ENCODE measurements at places on chromosomes 3 and 15.

GRCh38 chr15:91566141-91566540 is 287.4 kb upstream of the SLCO3A1 start:
- DNase-seq = no peak

DNA sequence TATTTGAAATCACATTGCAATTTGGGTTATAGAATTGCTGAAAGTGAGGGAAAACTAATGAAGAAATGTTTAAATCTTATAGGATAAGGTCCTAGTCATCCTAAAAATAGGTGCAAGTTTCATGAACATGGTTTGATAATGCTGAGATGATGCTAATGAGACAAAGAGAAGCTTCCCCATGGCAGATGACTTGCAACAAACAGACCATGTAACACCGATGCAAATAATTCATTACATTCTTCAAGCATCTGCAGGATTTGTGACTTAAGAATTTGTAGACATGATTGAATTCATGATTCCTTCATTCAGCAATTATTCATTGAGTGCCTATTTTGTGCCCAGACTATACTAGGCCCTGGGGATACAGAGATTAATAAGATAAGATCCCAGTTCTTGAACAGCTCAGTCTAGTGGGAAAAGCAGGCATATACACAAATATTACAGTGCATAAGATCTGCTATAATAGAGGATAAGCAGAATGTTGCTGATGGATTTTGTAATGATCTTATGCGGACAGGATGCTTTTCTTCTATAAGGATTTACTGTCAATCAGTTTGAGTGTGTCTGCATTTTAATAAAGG is 367.9 kb upstream of the GBE1 start:
- DNase-seq = no peak

DNA sequence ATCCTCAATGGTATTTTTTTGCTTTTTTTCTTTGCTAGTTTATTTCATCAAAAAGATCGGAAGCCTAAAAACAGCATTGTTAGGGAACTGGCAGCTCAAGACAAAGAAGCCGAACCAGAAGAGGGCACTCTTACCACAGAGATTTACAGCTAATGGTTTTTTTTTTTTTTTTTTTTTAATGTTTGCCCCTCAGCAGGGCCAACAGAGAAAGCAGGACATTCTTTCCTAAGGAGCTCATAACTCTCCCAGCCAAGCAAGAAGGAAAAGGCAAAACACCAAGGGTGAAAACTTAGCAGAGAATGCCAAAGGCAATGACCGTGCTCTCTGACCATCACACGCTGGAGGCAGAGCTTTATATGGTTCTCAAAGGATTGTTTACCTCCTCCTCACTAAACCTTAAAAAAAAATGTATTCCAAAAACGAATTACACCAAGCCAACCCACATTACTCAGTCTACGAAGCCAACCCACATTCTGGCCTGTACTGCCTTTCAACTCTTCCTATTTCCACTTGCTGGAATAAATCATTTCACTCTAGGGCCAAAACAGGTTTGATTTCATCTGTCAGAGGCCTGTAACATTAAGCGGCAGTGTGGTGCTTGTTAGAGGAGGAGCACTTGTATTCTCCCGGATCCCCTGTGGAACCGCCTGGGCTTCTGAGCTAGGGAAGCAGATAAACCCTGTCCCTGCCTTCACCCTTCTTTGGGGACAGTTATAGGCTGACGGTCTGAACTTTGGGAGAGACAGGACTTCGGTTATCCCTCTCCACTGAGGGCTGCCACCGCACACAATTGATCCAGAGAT is 35.6 kb upstream of the GYG1 start:
- peak; percentile 89 for DNase-seq

GRCh38 chr3:182201456-182202168 is 489.9 kb downstream of the SOX2 start:
- DNase-seq = no peak

DNA sequence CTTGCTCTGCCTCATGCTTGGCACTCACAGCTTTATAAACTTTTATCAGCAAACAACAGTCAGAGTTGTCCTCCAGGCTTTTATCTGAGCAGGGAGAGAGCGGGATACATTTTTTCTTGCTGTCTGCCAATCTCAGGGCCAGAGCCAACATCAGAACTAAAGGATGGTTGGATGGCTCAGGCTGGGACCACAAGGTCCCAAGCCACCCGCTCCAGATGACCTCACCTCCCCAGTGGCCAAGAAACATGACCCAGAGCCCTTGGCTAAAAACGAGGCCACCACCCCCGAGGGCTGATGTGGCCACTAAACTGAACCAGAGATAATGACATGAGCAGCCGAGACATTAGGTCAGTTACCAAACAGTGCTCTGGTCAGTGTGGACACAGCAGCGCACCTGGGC is 18.8 kb upstream of the SPATA12 start:
- no peak for DNase-seq

DNA sequence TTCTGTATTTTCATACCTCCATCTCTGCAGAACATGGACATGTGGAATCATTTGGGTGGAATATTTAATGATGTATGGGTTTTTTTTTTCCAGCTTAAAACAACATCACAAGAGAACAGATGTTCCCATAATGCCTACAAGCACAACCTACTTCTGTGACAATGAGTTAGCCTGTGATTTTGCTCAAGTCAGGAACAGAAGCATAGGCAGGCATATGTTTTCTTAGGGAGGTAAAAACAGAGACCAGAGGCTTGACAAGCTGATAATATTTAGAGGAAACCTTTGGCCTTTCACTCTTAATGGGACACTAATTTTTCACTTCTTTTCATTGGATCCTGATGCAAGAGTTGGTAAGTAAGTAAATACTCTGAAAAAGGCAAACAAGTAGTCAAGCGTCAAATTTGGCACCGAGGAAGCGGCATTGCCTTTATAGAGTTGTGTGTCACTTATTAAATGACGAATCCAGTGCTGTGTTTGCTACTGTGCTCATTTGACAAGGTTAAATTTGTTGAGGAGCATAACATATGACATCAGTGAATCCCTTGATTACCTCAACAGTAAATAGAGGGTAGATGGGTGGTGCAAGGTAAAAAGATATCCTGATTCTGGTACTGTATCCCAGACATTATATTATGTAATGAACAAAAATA is 66.7 kb upstream of the RBMS3 start:
- DNase-seq = no peak

- no peak for DNase-seq
Measured at GRCh38 chr3:46206282-46207015, 1.7 kb downstream of the CCR1 start.

GRCh38 chr3:188280627-188281026 is 126.7 kb downstream of the LPP start:
- DNase-seq = peak; percentile 76

GRCh38 chr3:101061312-101061711 is 68.1 kb upstream of the ABI3BP start:
- no peak for DNase-seq

GRCh38 chr3:5690904-5691532 is 503.5 kb downstream of the EDEM1 start:
- no peak for DNase-seq

DNA sequence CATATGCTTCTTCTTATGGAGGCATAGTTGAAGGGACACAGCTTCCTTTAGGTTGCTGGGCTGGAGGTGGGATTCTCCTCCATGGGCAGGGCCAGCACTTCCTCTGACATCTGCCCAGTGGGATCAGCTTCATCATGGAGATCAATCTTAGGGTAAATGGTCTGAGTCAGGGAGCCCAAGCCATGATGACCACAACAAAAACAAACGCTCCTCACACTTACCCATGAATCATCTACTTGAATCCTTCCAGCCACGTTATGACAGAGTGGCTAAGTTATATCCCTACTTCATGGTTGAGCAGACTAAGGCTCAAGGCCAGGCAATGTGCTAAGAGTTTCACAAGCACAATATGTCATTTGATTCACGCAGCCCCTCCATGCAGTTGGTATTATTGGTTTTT is 87.2 kb upstream of the NMNAT3 start:
- DNase-seq = peak; percentile 47

DNA sequence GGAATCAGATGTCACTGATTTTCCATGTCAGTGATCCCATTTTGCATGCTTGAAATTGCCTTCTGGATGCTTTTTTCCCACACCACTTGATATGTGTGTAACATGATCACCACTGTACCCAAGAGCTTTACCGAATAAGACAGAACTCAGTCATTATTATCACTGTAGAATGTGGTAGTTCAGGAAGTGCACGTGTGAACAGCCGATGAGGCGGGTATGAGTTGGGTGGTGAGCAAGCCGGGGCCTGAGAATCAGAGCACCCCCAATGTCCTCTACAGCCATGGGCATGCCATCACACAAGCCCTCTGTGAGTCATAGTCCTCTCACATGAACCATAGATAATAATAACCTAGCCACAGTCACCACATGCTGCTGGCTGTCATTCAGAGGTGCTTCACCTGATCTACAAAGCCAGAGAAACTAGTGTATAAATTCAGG is 470.8 kb downstream of the SOX2 start:
- DNase-seq = no peak

GRCh38 chr15:68352401-68353062 is 75.0 kb downstream of the FEM1B start:
- DNase-seq = peak; percentile 97

DNA sequence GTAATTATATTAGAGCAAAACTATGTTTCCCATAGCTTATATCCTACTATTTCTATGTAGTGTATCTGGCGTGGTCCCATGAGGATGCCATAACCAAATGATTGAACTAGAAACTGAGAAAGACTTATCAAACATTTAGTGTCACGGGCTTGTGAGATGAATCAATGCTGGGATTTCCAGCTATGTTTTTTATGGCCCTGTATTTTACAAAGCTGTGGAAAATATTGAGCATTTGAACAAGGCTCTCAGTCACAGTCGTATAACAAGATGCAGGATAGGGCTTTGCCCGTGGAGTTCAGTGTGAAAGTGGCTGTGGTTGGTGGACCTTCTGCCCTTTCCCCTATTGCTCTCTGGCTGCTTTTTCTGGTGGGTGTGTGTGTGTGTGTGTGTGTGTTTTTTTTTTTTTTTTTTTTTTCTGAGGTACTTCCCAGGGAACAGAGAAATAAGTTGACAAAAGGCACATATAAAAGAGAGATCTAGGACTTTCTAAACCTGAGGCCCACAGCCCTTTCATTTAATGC is 60.7 kb downstream of the CACNA1D start:
- DNase-seq = no peak

- peak; percentile 20 for DNase-seq
Measured at GRCh38 chr15:99282121-99282520, 30.8 kb downstream of the LRRC28 start.

DNA sequence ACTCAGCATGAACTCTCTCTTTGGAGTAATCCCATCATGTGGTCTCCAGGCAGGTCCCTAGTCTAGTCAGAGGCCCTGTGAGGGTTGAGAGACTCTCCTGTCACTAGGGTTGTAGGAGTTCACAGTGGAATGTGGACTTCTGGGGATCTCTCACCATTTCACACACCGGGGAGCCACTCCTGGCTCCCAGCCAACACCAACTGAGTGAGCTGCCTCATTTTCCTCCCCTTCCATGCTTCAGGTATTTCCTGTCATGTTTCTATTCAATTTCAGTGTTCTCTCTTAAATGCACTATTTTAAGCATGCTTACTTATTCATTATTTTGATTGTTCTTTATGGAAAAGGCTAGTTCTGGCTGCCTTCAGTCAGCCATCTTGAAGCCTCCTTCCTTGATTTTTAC is 467.5 kb upstream of the ARL6 start:
- no peak for DNase-seq

DNA sequence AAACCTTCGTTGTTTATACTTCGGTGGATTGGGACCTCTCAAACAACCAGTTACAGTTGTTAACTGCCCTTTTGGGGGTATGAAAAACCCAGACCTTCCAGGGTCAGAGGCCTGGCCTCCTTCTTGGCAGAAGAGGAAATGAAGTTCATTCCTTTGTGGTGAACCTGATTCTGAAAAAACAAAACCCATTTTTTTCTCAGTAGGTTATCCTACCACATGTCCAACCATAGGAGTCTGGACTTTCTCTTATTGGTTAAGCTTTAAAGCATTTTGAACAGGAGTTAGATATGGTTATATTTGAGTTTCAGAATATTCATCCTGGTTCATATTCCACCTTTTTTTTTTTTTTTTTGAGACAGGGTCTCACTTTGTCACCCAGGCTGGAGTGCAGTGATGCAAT is 7.2 kb upstream of the LACTB start:
- peak; percentile 26 for DNase-seq

DNA sequence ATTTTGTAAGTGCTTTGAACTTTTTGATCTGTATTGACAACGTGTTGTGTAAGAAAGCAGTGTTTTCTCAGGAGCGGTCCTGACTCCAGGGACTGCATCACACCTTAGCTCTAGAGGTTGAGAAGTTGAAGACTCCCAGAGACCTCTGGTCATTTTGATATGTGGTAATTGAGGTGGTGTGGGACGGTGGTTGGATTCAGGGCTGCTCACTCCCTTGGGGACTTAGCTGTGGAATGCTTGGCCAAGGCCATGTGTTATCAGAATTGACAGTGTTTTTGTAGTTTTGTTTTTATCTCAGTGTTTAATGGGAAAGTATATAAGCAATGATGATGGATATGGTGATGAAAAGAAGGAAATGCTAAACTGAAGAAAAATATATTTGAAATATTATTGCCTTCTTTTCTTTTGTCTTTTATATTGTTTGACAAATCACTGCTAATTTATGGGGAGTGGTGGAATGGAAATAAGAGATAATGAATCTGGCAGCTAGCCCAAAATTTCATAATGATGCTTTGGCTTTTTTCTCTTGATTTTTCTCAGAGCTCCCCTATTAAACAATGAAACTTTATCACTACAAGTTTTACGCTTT is 16.0 kb downstream of the CMSS1 start:
- DNase-seq = no peak

GRCh38 chr15:70726753-70727152 is 36.6 kb downstream of the UACA start:
- DNase-seq = no peak

DNA sequence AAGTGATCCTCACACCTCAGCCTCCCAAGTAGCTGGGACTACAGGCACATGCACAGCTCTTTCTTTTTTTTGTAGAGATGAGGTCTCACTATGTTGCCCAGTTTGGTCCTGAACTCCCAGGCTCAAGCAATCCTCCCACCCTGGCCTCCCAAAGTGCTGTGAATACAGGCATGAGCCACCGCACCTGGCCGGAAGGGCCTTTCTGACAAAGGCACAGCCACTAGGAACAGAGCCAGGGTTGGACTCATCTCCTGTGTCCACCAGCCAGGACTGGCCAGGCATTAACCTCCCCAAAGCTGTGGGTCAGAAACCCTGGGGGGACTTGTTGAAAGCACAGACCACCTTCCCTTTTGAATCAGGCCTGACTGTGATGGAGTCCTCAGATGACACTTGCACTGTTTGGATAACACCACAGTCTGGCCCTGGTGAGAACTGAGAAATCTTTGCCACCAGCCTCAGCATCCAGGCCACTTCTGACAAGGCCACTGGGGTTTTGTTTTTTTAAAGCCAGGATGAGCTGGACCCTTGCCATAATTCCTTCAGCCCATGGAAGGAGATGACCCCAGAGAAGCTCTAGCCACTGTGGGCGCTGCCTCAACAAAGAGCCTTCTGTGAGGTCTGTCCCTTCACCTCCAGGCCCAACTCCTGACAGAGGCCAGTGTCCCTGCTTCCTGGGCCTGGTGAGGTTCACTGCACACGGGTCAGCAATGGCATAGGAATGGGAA is 4.8 kb downstream of the TKT start:
- DNase-seq = no peak

GRCh38 chr15:48984811-48985352 is 21.2 kb upstream of the SHC4 start:
- no peak for DNase-seq
